HFFc6 (cell line): ENCODE measurements at places on chromosomes 11 and 22. TPM values are rescaled to one million over a fixed set of nuclear protein-coding genes. Genes with fewer than 3 reads are reported as not detected.

DNA sequence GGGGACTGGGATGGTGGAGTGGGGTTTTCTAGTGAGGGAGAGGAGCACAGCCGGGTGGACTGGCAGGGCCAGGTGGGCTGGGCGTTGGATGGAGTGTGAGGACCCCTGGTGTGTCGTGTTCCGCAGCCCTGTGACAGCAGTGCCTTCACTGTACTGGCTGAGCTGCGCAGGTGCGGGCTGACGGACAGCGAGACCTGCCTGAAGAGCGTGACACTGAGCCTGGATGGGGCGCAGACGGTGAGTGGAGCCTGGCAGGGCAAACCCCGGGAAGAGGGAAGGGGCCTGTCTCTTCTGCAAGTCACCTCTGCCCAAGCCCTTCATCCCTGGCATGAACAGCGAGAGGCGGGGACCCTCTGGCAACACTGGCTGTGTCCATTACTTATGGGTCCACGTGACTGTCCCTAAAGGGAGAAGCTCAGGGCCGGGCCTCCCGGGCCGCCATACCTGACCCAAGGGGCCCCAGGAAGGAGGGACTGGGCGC, 10.0 kb downstream of the MUC5AC start:
- DNase-seq: no peak

GRCh38 chr11:2754008-2754407, 54.2 kb upstream of the KCNQ1OT1 start:
- no peak for DNase-seq

GRCh38 chr11:128095466-128095981, 491.8 kb downstream of the ETS1 start:
- peak; percentile 93 for DNase-seq

- no peak for DNase-seq
Measured at GRCh38 chr11:88689548-88690240, 352.2 kb upstream of the CTSC start.

- no peak for DNase-seq
Measured at GRCh38 chr22:19992481-19992911, 24.1 kb downstream of the ARVCF start.

DNA sequence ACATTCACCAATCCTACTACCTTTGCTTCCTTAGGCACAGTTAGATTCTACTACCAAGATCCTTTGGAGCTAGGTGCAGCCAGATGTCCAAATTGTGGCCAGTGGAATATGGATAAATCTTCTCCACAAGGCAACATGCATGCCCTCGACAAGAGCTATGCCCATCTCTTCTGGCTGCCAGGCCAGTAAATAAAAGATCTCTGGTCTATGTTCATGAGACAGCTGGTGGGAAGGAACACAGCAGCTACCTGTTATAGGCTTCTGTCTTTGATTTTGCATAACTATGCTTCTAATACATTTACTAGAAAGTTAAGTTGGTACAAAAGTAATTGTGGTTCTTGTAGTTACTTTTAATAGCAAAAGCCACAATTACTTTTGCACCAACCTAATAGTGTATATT, 182.7 kb downstream of the DLG2 start:
- no peak for DNase-seq

- no peak for DNase-seq
Measured at GRCh38 chr11:111088847-111089355, 156.6 kb upstream of the POU2AF2 start.

GRCh38 chr11:44574610-44575287, 9.3 kb downstream of the CD82 start:
- DNase-seq: peak; percentile 87

DNA sequence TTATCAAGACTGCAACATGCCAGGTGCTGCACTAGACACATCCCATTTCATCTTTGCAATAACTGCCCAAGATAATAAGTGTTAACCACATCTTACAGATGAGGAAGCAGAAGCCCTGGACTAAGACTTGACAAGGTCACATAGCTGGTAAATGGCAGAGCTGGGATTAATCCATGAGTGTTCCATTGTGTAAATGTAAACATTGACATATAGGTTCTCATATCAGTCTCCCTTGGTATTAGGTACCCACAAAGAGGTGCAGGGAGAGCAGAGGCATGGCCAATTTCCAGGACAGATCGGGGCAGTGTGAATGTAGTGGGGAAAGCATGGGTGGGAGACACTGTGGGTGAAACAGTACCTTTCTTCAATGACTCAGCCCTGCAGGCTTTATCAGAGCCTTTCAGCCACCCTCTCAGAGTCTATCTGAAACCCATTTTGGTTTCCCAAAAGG, 17.9 kb downstream of the MICAL2 start:
- DNase-seq: no peak

DNA sequence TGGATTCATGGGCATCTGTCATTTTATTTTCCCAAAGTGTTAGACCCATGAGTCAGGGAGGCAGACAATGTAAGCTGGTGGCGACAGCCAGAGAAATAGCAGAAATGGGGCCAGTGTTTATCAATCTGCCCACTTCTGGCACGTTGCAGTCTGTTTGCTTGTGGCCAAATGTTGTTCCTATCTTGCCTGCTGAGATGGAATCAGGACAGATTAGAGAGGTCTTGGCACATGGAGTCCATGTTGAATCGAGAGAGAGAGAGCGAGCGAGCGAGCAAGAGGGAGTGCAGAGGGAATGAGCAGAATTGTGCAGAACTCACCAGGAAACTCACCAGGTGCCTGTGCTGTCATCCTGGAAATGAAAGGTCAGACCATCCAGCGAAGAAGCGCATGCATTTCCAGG, 21.9 kb upstream of the PARVG start:
- no peak for DNase-seq

DNA sequence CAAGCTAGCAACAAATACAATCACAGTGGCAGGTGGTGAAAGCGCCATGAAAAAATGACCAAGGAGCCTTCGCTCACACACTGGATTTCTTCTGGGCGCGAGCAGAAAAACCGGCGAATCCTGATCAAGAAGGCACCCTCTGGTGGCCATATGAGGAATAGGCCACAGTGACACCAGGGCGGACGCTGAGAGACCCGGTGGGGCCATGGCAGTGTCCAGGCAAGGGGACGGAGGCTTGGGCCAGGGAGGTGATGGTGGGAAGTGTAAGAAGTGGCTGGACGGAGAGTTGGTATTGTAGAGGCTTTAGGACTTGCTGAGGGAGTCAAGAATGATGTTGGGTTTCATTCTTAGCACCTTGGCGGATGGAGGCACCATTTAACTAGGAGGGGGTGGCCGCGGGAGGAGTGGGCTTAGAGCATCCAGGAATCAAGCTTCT, 16.9 kb upstream of the RAC2 start:
- peak; percentile 39 for DNase-seq

DNA sequence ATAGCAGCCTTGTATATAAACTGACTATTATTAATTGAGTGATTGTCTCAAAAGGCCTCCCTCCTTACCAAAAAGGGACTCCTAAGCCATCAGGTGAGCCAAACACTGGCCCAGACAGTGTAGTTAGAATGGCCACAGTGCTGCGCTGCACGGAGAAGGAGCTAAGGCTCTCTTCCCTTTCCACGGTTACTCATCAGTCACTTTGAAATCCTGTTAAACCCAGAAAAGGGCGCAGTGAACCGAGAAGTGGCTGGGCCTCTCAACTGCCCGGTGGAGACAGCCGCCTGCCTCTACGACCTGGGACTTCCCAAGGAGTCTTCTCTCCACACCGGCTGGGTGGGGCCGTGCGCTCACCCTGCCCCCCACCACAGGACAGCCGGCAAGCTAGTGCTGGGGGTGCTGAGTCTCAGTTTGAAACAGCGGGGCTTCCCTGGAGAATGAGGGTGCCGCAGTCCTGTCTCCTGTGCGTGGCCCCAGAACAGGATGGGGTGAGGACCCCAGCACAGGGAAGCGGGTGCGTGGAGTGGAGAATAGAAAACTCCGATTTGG, 1.3 kb downstream of the MYH9 start:
- peak; percentile 40 for DNase-seq

- DNase-seq: no peak
Measured at GRCh38 chr11:2135648-2136201, 3.5 kb downstream of the IGF2 start.

GRCh38 chr11:130063451-130063850, 6.2 kb upstream of the APLP2 start:
- no peak for DNase-seq

DNA sequence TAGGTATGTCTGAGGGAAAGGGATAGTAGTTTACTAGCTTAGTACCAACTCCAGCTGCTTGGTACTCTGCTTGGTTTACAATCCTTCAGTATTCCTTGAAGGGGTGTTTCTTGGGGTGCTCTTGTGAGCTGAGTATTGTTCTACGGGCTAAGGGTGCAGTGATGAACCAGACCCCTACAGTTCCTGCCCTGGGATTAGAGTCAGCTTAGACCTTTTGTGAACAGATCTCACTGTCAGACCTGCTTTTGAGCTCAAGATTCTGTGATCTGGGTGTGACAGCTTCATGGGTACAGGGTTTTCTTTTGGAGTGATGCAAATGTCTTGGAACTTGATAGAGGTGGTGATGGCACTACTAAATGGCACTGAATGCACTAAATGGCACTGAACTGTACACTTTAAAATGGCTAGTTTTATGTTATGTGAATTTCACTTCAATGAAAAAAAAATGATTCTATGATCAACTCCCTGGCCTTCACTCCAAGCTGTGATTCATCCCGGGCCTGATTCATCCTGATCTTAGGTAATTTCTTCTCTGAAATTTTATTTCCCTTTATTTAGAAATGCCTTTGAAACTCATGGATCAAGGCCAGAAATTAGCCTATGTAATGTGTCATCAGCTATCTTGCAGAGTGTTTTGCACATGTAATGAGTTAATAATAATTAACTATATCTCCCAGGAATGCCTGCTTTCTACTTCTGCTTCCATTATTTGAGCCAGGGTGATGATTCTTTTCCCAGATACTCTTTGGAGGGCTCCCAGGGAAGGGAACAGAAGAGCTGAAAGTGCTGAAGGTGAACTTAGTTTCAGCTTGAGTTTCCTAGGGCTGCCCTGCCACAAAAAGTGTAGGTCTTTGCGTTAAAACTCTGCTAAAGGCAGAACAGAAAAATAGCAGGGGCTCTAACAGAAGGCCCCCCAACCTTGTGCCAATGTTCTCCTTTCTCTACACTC, 87.9 kb downstream of the NCAM1 start:
- DNase-seq: no peak

DNA sequence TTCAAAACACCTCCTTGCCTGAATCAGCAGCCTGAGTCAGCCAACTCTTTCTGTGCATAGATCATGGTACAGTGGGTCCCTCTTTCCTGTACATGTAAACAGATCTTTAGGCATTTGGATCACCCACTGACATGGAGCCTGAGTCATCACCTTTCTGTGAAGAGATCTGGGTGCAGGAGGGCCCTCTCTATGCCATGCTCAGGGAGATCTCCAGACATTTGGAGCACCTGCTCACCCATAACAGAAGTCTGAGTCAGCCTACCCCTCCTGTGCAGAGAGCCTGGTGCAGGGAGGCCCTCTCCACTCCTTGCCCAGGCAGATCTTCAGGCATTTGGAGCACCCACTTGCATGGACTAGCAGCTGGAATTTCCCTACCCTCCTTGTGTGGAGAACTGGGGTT, 56.2 kb upstream of the GLYAT start:
- DNase-seq: peak; percentile 29

DNA sequence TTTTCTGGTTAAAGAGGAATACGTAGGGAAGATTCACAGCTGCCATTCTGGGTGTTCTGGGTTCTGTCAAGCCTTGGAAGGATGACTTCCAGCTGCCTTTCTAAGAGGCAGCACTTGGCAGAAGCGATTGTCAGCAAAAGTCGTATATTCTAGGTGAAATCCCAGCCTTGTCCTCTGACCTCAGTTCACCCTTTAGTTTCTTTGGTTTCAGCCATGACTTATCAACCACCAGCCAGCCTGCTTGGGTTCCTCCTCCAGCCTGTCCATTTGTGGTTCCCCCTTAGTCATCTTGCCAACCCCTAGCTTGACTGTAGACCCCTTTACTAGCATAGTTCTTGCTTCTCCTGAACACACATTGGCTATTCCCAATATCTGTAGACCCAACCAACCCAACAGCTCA, 102.3 kb upstream of the CD44 start:
- DNase-seq: no peak

- DNase-seq: no peak
Measured at GRCh38 chr11:17548444-17548843, 1.4 kb downstream of the OTOG start.

DNA sequence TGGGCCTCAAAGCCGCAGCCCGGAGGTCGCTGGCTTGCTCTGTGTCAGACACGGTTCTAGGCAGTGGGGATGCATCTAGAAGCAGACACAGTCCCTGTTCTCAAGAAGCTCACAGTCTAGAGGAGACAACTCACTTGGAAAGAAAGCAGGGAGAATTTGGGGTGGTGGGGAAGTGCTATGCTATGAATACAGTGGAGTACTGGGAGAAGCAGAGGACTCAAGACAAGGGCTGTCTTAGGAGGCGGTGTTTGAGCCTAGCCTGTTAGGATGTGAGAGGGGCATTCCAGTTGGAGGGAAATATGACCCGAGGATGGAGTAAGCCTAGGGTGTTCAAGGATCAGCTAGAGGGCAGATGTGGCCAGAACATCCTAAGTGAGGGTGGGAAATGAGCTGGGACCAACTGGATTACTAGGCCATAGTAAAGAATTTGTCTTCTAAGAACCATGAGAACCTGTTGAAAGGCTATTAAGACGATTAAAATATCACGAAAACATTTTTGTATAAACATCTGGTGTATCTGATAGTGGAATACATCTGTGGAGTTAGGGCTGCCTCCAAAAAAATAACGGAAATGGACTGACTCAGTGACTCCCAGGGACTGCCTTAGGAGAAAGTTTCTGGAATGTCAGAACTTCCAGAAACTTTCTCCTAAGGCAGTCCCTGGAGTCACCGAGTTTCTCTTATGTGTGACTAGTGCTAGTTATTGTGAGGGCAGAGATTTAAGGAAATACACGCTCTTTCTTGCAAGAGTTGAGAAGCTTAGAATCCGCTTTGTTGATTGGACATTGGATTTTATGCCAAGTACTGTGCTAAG, 1.1 kb upstream of the PITPNB start:
- peak; percentile 32 for DNase-seq

DNA sequence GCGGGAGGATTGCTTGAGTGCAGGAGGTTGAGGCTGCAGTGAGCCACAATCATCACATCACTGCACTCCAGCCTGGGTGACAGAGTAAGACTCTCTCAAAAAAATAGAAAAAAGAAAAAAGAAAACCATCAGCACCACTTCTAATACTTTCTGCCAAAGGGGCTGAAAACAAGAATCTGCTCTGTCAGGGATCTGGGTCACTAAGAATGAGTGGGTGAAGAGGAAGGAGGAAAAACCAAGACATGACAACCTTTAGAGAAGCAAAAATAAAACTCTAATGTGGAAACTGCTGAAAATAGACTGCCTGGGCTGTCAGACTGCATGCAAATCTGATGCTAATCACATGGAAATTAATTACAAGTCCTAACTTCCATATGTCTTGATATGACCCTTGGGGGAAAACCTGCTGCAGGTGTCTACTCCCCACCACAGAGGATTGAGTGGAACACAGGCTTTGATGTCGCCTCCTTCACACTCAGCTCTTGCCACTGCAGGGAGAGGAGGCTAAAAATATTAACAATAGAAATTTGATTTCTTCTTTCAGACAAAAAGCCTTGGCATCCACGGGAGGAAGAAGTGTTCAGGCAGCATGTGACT, 62.5 kb upstream of the CRTAM start:
- no peak for DNase-seq

GRCh38 chr11:64060861-64061444, 25.2 kb downstream of the FLRT1 start:
- no peak for DNase-seq

The METTL15 gene
- total RNA-seq: 11.3 to 13.0 TPM (median 12.2 TPM) in 3 replicates

The BDNF gene
- 56.5 to 89.1 TPM (median 61.8 TPM) in 3 replicates for total RNA-seq

The ART5 gene
- total RNA-seq: not detected in 2 replicates

The NFAM1 gene
- total RNA-seq: not detected in 3 replicates

The CD3E gene
- not detected in 3 replicates for total RNA-seq

The SPA17 gene
- 7.8 and 8.9 TPM in 2 replicates for total RNA-seq

The VPREB3 gene
- 0.94 TPM in 1 of 2 replicates, not detected in the other for total RNA-seq

The MPPED2 gene
- total RNA-seq: not detected in 3 replicates

The TNRC6B gene
- 33.7 to 36.3 TPM (median 35.2 TPM) in 3 replicates for total RNA-seq
